ENCODE measurements at places on chromosomes 4 and X.

GRCh38 chr4:161583549-161583948 lies 580.3 kb downstream of the FSTL5 start:
- no peak for DNase-seq
- H3K27me3 ChIP-seq: no peaks in the 10 kb centered on the region
- H3K4me3 ChIP-seq: no peak overlapping the region
- no peaks in the 10 kb centered on the region for H3K4me1 ChIP-seq
- H3K36me3 ChIP-seq: no peaks in the 10 kb centered on the region

DNA sequence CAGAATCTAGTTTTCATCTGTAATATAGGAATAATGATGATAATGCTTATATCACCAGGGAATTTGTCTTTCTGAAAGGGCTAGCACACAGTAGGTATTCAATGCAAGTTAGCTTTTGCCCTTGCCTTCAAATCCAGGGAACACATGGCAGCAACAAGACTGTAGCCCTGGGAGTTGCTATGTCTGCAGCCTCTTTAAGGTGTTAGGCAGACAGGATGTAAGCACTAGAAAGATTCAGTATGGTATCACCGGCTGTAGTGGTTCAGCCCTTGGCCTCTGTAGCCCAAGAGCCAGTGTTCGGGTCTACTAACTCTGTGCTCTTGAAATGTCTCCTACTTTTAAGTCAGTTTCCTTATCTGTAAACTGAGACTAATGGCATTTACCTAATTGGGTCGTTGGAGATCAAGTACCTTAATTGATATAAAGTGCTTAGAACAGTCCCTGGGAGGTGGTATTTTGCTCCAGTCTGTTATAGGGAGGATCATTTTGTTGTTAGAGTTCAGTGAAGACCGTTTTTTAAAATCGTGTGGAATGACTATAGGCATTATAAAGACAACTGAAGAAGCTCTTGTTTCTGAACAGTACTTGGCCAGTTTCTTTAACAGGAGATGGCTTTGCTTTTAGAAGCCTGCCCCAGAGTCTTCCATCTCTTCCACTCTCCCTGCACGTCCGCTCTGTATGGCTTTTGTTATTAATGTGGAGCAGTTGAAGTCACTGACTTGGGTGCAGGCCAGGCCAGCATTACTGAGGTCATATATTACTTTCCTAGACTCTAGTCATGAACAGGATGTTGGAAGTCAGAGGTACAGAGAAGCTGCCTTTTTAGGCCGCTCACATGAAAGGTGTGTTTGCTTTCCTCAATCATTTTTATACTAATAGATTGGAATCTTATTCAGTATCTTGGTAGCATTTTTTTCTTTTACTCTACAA lies 44.8 kb downstream of the GAB1 start:
- H3K36me3 ChIP-seq: no peaks in the 10 kb centered on the region
- H3K27ac ChIP-seq: peak overlapping the region; percentile 15

GRCh38 chr4:182325397-182325796 lies 82.2 kb downstream of the TENM3 start:
- H3K27ac ChIP-seq: no peak overlapping the region
- H3K36me3 ChIP-seq: no peaks in the 10 kb centered on the region
- no peaks in the 10 kb centered on the region for H3K27me3 ChIP-seq
- DNase-seq: no peak
- H3K4me3 ChIP-seq: no peak overlapping the region

GRCh38 chrX:22300130-22300529 lies 27.4 kb downstream of the CBLL2 start:
- no peaks in the 10 kb centered on the region for H3K27me3 ChIP-seq
- no peak overlapping the region for H3K27ac ChIP-seq
- no peak overlapping the region for H3K4me3 ChIP-seq
- no peaks in the 10 kb centered on the region for H3K36me3 ChIP-seq

DNA sequence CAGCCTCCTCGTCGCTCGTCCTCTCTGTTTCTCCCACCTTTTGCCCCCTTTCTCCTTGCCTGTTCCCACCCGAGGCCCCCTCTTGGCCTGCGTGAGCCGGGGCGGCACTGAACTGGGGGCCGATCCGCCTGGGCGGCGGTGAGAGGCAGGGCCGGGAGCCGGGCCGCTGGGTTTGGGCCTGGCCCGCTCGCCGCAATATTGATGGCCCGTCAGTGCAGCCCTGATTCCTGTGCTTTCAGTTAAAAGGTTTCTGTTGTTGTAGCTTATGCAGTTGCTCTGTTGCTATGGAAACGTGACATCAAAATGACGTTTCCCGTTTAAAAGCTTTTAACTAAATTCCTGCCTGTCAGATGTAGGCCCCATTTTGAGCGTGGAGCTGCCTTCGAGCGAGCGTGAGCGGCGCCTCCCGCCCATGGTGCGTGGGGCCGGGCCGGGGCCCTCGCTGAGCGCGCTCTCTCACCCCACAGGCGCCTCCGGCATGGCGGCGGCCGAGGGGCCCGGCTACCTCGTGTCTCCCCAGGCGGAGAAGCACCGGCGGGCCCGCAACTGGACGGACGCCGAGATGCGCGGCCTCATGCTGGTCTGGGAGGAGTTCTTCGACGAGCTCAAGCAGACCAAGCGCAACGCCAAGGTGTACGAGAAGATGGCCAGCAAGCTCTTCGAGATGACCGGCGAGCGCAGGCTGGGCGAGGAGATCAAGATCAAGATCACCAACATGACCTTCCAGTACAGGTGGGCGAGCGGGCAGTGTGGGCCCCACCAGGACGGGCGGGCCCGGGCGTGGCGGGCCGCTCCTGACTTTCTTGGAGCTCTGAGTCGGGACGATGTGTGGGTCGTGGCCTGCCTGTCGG lies at the start of gene MSANTD1:
MSANTD1 (plus strand) TSS at position 349 of the 851 bp plus-strand sequence; CDS start at position 413, 64 bp downstream.
- H3K36me3 ChIP-seq: no peaks in the 10 kb centered on the region
- DNase-seq: no peak
- H3K27me3 ChIP-seq: no peaks in the 10 kb centered on the region
- H3K4me3 ChIP-seq: no peak within 1 kb of the TSS

DNA sequence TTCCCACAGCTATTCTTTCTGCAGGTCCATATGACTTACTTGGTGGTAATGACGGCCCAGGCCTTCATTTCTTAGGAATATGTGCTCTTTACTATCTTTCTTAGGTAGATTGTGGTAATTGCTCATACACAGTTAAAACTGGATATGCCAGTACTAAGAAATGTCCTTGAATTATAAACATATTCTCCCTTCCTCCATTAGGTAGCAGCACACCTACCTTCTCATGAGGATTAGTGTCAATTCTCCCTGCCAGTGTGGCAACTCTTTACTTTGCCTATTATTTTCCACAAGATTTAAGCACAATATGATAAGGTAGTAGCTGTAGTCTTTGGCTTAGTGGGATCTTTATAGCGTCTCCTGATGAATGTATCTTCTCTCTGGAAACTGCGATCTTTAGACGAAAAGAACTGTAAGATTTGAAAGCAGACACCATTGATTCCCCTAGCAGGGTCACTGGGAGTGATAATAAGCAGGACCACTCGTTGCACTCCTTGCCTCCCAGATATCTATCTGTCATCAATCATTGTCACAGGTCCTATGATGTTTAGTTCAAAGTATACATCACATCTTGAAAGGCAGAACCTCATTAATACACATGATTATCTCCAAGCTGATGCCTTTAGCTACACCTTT lies 1240.7 kb downstream of the C4orf33 start:
- no peaks in the 10 kb centered on the region for H3K27me3 ChIP-seq
- H3K4me3 ChIP-seq: no peak overlapping the region
- no peaks in the 10 kb centered on the region for H3K36me3 ChIP-seq

DNA sequence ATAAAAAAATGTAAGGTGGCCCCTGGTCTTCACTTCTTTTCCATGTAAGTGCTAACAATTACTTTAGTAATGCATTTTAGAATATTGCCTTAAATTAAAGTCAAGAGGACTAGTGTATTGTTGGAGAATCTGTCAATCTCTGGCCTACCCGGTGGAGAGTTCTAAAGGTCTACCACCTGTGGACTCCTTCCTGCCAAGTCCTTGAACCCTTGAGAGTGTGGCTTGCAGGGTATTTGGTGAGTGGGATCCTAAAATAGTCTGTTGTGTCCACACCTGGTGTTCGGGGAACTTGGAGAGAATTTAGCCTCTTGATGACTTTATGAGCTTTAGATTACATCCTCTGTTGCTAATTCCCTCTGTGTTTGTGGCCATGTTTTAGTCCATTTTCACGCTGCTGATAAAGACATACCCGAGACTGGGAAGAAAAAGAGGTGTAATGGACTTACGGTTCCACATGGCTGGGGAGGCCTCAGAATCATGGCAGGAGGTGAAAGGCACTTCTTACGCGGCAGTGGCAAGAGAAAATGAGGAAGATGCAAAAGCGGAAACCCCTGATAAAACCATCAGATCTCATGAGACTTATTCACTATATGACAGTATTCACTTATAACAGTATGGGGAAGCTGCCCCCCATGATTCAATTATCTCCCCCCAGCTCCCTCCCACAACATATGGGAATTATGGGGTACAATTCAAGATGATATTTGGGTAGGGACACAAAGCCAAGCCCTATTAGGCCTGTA lies 23.8 kb downstream of the DDIT4L start:
- H3K27ac ChIP-seq: no peak overlapping the region
- H3K4me3 ChIP-seq: no peak overlapping the region
- no peaks in the 10 kb centered on the region for H3K36me3 ChIP-seq
- no peaks in the 10 kb centered on the region for H3K27me3 ChIP-seq

DNA sequence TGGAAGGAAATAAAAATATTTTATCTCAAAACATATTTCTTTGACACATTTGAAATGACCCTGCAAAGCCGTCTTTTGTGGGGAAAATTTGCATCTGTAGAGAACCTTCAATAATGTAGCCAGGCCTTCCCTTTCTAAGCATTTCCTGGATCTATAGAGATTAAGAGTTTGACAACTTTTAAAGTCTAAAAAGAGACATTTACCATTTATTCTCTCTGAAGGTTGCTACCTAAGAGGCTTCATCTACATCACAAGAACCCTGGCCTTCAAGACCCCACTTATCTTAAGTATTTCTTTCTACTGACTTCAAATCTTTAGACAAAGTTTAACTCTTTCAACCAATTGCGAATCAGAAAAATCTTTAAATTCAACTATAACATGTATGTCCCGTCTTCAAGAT lies 1639.8 kb downstream of the RPA4 start:
- H3K27me3 ChIP-seq: no peaks in the 10 kb centered on the region
- no peak overlapping the region for H3K27ac ChIP-seq
- H3K36me3 ChIP-seq: no peaks in the 10 kb centered on the region
- H3K4me3 ChIP-seq: no peak overlapping the region

- H3K27me3 ChIP-seq: no peaks in the 10 kb centered on the region
- DNase-seq: no peak
- no peak overlapping the region for H3K27ac ChIP-seq
- no peaks in the 10 kb centered on the region for H3K4me1 ChIP-seq
- no peak overlapping the region for H3K4me3 ChIP-seq
Observed at GRCh38 chrX:828411-828959, 197.9 kb downstream of the SHOX start.

DNA sequence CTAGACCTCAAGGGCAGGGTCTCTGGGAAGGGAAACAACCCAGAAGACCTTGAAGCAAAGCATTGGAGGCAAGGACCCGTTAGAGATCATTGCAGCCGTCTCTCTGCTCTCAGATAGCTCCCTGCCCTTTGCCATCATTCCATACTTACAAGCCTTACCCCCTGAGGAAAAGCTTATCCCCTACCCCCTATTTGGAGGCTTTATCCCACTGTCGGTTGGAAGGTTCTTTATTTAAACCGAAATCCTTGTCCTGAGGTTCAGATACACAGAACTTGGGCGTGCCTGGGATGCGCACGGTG lies 84.4 kb downstream of the EFNB1 start:
- H3K27ac ChIP-seq: no peak overlapping the region
- peaks cover 28% of the 10 kb centered on the region for H3K27me3 ChIP-seq
- H3K4me1 ChIP-seq: no peaks in the 10 kb centered on the region
- no peak overlapping the region for H3K4me3 ChIP-seq
- H3K36me3 ChIP-seq: no peaks in the 10 kb centered on the region
- no peak for DNase-seq

GRCh38 chr4:108917255-108917654 lies 154.4 kb upstream of the ETNPPL start:
- no peak overlapping the region for H3K27ac ChIP-seq
- no peak overlapping the region for H3K4me3 ChIP-seq
- H3K4me1 ChIP-seq: no peaks in the 10 kb centered on the region
- H3K36me3 ChIP-seq: no peaks in the 10 kb centered on the region

DNA sequence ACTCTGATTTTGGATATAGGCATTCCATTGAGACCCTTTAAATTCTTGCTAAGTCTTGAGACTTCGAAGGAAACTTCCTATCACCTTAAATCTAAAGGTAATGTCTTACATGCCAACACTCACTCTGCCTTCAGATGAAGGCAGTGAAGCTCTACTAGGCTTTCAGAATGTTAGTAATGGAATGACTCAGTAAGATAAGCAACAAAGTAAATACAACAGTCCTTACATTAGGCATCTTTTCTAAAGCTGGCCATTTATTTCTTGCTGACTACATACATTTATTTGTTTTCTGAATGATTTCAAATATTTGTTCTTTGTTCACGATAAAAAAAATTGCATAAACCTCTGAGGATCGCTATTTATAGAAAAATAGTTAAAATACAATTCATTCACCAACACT lies 43.5 kb downstream of the ASIC5 start:
- no peak overlapping the region for H3K27ac ChIP-seq
- no peak for DNase-seq
- no peak overlapping the region for H3K4me3 ChIP-seq
- H3K4me1 ChIP-seq: no peaks in the 10 kb centered on the region

- no peak overlapping the region for H3K27ac ChIP-seq
- no peaks in the 10 kb centered on the region for H3K36me3 ChIP-seq
- DNase-seq: no peak
- H3K4me3 ChIP-seq: no peak overlapping the region
Observed at GRCh38 chr4:23483320-23483960, 406.4 kb downstream of the PPARGC1A start.

GRCh38 chrX:31215277-31215815 lies 143.5 kb upstream of the FTHL17 start:
- no peaks in the 10 kb centered on the region for H3K36me3 ChIP-seq
- H3K27ac ChIP-seq: no peak overlapping the region
- no peak for DNase-seq
- peaks cover 5% of the 10 kb centered on the region for H3K4me1 ChIP-seq

GRCh38 chr4:120653804-120654573 lies 268.5 kb downstream of the PRDM5 start:
- DNase-seq: no peak
- no peaks in the 10 kb centered on the region for H3K36me3 ChIP-seq
- H3K27ac ChIP-seq: no peak overlapping the region
- no peaks in the 10 kb centered on the region for H3K4me1 ChIP-seq
- H3K4me3 ChIP-seq: no peak overlapping the region
- H3K27me3 ChIP-seq: no peaks in the 10 kb centered on the region

- DNase-seq: no peak
- no peaks in the 10 kb centered on the region for H3K4me1 ChIP-seq
- no peaks in the 10 kb centered on the region for H3K36me3 ChIP-seq
- H3K27me3 ChIP-seq: no peaks in the 10 kb centered on the region
- H3K4me3 ChIP-seq: no peak within 1 kb of the TSS
Observed at GRCh38 chr4:73740353-73740778, at the start of gene CXCL8. Gene CXCL8 (plus strand): TSS chr4:73740569. CDS start chr4:73740659, 90 bp downstream.

DNA sequence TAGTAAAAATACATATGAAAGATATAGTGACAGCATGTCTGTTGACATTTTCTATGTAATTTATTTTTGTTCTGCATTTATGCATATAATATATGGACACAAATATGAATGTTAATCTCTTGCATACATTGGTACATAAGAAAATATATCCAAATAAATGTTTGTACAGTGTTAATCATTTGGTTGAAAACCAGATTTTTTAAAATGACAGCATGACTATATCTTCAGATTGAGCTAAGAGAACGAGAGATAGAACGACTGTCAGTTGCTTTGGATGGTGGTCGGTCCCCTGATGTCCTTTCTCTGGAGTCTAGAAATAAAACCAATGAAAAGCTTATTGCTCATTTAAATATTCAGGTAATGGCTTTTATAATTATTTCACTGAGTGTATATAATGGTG lies 15.3 kb downstream of the CEP135 start:
- H3K4me3 ChIP-seq: no peak overlapping the region
- H3K27me3 ChIP-seq: no peaks in the 10 kb centered on the region
- no peak for DNase-seq
- no peaks in the 10 kb centered on the region for H3K4me1 ChIP-seq

Data from thymus (tissue), 14 donors.